ENCODE measurements at places on chromosomes 6 and 20.

DNA sequence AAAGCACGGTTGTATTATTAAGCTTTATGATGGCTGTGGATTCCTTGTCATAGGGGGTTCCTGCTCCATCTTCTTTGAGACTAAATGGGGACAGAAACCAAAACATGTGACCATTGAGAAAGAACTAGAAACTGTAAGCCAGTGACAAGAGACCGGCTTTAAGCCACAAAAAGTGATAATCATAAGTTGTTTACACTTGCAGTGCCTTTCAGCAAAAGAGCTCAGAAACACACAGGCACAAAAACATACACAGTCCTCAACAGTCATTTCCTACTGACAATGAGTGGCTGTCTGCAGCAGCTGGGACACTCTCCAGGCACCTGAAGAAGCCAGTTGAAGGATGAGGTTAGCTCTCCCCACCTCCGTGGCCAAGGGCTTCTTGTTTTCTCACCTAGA lies 20.0 kb upstream of the UBE2J1 start:
- DNase-seq = no peak

DNA sequence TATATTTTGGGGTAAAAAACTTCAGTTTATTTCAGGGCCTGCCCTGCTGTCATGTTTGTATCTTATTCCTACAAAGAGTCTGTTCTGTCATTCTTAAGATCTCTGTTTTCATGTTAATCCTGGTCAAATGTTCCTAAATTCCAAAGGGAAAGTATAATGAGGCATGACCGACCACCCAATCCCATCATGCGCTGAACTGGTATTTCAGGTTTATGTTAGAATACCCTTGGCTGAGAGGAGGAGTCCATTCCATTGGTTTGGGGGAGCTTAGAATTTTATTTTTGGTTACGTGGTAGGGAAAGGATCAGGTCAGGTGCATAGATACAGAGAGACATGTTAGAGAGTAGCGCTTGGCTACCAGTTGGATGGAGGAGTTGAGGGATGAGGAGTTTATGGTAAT lies 25.7 kb downstream of the CFAP61 start:
- no peak for DNase-seq

DNA sequence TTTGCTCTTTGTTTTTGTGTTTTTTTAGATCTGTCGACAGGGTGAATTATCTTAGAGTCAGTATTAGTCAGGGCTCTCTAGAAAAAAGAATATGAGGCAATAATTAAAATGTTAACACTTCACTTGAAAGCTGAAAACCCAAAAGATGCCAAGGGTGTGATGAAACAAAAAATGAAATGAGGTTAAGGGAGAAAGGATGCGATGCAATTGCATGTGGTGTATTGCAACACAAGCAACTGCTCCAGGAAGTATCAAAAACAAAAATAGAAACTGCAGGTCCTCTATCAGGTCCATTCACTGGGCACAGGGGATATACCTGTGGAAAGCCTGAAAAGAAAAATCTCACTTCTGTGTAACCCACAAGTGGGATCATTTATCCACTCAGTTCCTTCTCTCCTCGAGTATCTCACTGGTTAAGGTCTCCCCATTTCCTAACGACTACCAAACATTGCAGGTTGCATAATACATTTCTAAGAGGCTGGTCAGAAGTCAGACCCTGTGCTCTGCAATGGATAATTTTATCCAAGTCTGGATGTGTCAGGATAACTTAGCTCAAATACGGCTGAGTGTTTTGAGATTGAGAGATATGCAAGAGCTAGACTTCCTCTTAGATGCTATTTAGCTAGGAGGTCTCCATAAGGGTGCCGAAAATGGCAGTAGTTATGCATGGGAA lies 257.7 kb upstream of the GJE1 start:
- no peak for DNase-seq

GRCh38 chr6:38695227-38695900 lies 7.6 kb downstream of the GLO1 start:
- no peak for DNase-seq

DNA sequence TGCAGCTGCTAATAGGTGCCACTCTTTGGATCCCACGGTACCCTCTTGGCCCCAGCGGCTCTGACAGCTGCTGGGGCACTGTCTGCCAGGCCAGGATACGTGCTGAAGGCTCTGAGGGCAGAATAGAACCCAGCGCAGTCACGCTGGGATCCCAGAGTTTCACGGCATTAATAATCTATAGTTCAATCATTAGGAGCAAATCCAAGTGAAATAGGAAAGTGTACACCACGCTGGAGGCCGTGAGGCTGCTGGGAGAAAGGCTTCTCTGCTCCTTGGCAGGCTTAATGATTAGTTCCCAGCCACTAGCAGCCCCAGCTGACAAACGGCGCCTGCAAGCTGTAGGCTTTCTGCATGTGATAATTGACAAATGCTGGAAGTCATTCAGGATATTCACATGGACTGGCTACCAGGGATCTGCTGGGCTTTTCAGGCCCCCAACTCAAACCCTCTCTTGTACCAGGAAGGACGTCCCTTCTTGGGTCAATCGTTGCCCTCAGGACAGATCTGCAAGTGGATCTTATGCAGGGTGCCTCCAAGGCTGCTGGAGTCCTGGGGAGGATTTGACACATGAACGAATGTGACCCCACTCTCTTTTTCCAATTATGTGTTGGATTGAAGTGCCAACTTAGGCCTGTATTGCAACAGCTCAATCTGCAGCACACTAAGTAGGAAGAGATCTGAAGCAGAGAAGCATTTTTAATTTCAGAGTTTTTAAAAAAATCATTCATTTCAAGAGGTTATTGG lies 50.1 kb upstream of the INSM1 start:
- DNase-seq = no peak

GRCh38 chr6:17096096-17096495 lies 5.8 kb upstream of the STMND1 start:
- DNase-seq = no peak
